ENCODE measurements at places on chromosomes 13 and 19.

GRCh38 chr19:11861301-11861700 is 12.8 kb downstream of the ZNF439 start:
- peaks cover 3% of the 10 kb centered on the region for H3K36me3 ChIP-seq
- DNase-seq: no peak
- no peak overlapping the region for H3K27ac ChIP-seq
- no peaks in the 10 kb centered on the region for H3K27me3 ChIP-seq
- H3K4me1 ChIP-seq: no peaks in the 10 kb centered on the region
- H3K4me3 ChIP-seq: no peak overlapping the region

- H3K36me3 ChIP-seq: no peaks in the 10 kb centered on the region
- H3K4me3 ChIP-seq: no peak overlapping the region
- no peaks in the 10 kb centered on the region for H3K4me1 ChIP-seq
- peaks cover 2% of the 10 kb centered on the region for H3K27me3 ChIP-seq
- no peak for DNase-seq
- H3K27ac ChIP-seq: no peak overlapping the region
Measured at GRCh38 chr13:86541461-86541860, 742.2 kb upstream of the SLITRK6 start.

DNA sequence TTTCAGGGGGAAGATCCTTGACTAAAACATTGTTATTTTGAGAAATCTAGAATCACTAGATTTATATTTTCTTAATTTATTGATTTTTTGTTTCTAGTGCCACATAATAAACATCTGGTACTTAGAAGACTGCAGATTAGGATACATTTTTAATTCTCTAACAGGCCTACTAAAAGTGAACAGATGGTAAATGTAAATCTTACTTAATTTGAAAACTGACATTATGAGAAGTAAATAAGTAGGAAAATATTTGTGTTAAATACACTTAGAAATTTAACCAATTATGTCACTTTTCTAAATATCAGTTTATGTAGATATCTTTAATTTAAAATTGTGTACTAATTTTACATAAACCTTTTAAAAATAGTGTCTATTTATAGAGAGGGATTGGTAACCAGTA is 2255.6 kb upstream of the PCDH20 start:
- DNase-seq: no peak
- H3K27ac ChIP-seq: no peak overlapping the region
- H3K36me3 ChIP-seq: no peaks in the 10 kb centered on the region

DNA sequence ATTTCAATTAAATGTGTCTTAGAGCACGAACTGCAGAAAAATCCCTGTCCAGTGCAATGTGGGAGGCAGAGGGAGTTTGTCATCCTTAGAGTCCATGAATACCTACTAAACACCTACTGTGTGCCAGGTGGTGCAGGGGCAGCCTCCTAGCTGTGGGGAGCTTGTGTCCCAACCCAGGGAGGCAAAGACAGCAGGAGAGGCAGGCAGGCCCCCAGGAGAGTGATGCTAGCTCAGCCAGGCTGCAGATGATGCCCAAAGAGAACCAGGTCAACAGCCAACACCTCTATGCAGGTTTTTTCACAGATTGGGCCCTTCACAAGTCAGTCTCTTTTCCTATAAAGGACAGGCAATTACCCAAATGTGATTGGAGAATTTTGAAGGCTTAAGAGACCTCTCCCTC is 108.2 kb upstream of the UQCRFS1 start:
- no peaks in the 10 kb centered on the region for H3K27me3 ChIP-seq
- H3K4me3 ChIP-seq: no peak overlapping the region

DNA sequence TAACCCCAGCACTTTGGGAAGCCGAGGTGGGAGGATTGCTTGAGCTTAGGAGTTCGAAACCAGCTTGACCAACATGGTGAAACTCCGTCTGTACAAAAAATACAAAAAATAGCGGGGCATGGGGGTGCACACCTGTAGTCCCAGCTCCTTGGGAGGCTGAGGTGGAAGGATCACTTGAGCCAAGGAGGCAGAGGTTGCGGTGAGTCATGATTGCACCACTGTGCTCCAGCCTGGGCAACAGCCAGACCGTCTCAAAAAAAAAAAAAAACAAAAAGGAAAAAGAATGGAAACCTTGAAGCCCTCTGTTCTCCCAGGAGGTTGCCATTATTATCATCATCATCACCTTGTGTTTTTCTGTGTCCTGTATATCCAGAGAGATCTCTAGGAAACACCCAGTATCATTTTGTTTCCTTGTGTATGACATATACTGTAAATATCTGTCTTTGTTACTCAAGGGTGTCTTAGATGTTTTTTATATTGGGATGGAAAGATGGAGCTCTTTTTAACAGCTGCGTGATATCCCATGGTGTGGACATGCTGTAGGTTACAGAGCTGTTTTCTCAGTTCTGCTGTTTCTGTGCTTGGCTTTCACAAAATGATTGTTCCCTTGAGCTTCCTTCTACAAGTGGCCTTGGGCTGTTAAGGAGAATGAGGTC is 11.8 kb downstream of the CHAF1A start:
- no peak overlapping the region for H3K27ac ChIP-seq
- peaks cover 3% of the 10 kb centered on the region for H3K36me3 ChIP-seq
- peaks cover 7% of the 10 kb centered on the region for H3K4me1 ChIP-seq
- H3K4me3 ChIP-seq: no peak overlapping the region

GRCh38 chr19:10888421-10888866 is 17.1 kb downstream of the CARM1 start:
- DNase-seq: no peak
- no peak overlapping the region for H3K4me3 ChIP-seq
- no peaks in the 10 kb centered on the region for H3K27me3 ChIP-seq
- H3K27ac ChIP-seq: no peak overlapping the region

DNA sequence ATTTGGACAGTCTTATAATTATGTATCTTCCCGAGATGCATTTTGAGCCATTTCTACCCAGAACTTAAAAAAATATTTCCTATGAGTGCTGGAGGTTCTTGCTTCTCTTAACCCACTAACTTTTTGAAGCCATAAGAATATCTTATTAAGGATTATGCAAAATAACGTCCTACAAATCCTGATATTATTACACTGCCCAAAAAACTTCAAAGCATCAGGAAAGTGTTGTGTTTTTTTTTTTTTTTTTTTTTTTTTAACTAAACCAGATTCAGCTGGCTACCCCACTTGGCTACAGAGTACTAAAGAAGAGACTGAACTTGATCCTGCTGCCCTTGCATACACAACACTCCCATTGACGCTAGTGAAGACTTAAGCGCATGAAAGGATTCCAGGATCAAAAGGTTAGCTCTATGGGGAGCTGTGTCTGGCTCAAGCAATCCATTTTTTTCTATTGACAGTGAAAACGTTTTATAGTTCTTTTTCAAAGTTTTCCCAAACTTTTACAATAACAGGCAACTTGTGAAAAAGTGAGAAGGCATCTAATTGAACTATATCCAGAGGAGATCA is 141.4 kb downstream of the KCNRG start:
- DNase-seq: no peak
- H3K27ac ChIP-seq: no peak overlapping the region
- H3K4me3 ChIP-seq: no peak overlapping the region
- H3K4me1 ChIP-seq: peaks cover 19% of the 10 kb centered on the region
- peaks cover 2% of the 10 kb centered on the region for H3K36me3 ChIP-seq
- H3K27me3 ChIP-seq: no peaks in the 10 kb centered on the region

DNA sequence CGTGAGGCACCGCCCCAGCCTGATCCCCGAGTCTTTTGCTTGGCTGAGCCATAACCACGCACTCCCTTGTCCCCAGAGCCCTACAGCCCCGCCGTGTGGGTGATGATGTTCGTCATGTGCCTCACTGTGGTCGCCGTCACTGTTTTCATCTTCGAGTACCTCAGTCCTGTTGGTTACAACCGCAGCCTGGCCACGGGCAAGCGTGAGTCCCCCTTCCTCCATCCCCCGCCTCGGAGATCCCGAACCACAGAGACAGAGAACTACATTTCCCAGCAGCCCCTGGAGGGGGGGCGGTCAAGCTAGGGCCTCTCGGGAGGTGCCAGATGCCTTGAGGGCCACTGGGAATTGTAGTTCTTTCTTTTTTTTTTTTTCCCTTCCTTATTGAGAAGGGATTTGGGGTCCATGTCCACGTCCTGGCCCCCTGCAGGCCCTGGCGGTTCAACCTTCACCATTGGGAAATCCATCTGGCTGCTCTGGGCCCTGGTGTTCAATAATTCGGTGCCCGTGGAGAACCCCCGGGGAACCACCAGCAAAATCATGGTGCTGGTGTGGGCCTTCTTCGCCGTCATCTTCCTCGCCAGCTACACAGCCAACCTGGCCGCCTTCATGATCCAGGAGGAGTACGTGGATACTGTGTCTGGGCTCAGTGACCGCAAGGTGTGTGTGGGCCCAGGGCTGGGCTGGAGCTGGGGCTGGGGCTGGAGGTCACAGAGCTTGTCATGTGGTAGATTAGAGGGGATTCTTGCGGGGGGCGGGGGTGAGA is 25.9 kb downstream of the GRIN2D start:
- peaks cover 3% of the 10 kb centered on the region for H3K36me3 ChIP-seq
- peaks cover 17% of the 10 kb centered on the region for H3K4me1 ChIP-seq
- H3K4me3 ChIP-seq: no peak overlapping the region
- no peak overlapping the region for H3K27ac ChIP-seq
- H3K27me3 ChIP-seq: no peaks in the 10 kb centered on the region
- DNase-seq: no peak

- no peaks in the 10 kb centered on the region for H3K4me1 ChIP-seq
- no peak for DNase-seq
- peaks cover 39% of the 10 kb centered on the region for H3K27me3 ChIP-seq
- H3K27ac ChIP-seq: no peak overlapping the region
- H3K4me3 ChIP-seq: no peak overlapping the region
Measured at GRCh38 chr19:41548954-41549688, 26.8 kb upstream of the CEACAM21 start.

- no peaks in the 10 kb centered on the region for H3K36me3 ChIP-seq
- no peak for DNase-seq
- no peak overlapping the region for H3K4me3 ChIP-seq
- no peaks in the 10 kb centered on the region for H3K4me1 ChIP-seq
- H3K27ac ChIP-seq: no peak overlapping the region
Measured at GRCh38 chr13:107642831-107643230, 572.5 kb downstream of the LIG4 start.

- no peaks in the 10 kb centered on the region for H3K27me3 ChIP-seq
- no peak overlapping the region for H3K4me3 ChIP-seq
- no peaks in the 10 kb centered on the region for H3K36me3 ChIP-seq
- H3K27ac ChIP-seq: no peak overlapping the region
- H3K4me1 ChIP-seq: no peaks in the 10 kb centered on the region
Measured at GRCh38 chr13:53023246-53023645, 5.4 kb upstream of the OLFM4 start.

DNA sequence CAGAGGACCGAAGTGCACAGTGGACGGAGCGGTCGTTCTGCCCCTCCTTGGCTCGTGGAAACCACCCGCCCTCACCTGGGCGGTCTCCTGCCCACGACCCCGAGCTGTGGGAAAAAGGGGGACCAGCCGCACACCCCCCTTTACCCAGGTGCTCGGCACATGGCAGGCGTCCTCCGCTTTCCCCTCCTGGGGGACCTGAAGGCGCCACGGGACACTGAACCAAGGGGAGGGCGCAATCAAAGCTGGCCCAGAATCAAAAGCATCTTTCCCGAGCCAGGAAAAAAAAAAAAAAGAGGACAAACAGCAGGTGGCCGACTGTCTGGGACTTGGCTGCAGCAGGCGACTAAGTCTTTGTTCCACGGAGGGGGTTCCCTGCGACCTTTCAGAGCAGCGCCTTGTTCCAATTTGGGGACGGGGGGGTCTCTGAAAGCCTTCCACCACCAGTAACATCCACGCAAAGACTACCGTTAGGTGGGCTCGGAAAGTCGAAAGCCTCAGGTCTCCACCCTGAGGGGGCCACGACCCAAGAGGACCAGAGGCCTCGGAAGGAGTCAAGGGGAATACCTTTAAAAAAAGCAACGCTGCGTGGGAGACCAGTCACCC is 1.1 kb downstream of the MBD3 start:
- H3K36me3 ChIP-seq: peaks cover 2% of the 10 kb centered on the region
- H3K4me3 ChIP-seq: peak overlapping the region; percentile 87
- H3K4me1 ChIP-seq: peaks cover 29% of the 10 kb centered on the region

GRCh38 chr19:15671237-15671821 is 1.6 kb upstream of the CYP4F12 start:
- no peak overlapping the region for H3K27ac ChIP-seq
- H3K4me3 ChIP-seq: no peak overlapping the region
- DNase-seq: no peak
- H3K4me1 ChIP-seq: no peaks in the 10 kb centered on the region
- H3K36me3 ChIP-seq: no peaks in the 10 kb centered on the region

DNA sequence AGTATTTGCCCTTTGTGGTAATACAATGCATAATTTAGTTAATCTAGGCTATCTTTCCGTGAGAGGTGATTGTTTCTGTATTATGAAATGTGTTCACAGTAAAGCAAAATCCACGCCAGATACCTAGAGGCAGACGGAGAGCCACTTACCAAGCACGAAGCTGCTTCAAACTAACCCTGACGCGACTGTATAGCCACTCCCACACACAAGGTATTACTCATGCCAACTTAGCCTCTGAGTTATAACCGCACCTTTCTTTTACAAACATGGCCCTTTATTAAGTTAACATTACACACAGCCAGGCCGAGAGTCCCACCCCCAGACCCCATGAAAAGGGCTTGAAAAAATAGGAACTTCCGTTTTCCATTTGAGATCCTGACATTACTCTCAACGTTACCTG is 185.7 kb downstream of the ABCC4 start:
- no peaks in the 10 kb centered on the region for H3K36me3 ChIP-seq
- H3K4me1 ChIP-seq: peaks cover 5% of the 10 kb centered on the region
- DNase-seq: no peak

GRCh38 chr19:56271151-56271550 is 1.4 kb upstream of the EDDM13 start:
- DNase-seq: no peak
- H3K27me3 ChIP-seq: no peaks in the 10 kb centered on the region
- peaks cover 3% of the 10 kb centered on the region for H3K36me3 ChIP-seq
- H3K4me1 ChIP-seq: peaks cover 6% of the 10 kb centered on the region

DNA sequence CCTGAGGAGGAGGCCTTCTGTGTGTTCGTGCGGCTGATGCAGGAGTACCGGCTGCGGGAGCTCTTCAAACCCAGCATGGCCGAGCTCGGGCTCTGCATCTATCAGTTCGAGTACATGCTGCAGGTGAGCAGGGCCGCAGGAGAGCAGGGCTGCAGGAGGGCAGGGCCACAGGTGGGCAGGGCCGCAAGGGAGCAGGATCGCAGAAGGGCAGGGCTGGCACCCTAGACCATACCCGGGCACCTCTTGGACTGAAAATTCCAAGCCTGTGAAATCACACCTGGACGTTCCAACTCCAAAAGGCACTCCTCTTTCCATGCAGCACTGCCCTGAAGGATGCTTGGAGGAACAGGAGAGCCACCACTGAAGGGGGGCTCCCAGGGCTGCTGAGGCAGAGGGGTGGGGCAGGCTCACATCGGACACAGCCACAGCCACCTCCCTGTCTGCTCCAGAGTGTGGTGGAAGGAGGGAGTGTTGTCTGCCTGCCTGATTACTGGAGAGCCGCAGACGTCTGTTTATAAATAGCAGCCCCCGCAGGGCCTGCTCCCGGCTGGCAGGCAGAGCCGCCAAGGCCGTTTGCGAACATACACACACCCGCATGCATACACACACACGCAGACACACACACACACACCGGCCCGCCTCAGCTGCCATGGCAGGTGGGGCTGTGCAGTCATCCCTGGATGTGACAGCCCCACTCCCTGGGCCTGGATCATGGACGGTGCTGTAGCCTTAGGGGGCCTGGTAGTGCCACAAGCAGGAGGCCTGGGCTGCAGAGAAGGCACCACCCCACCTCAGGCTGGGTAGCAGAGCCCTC is 20.2 kb downstream of the EVI5L start:
- no peak for DNase-seq
- no peak overlapping the region for H3K27ac ChIP-seq
- H3K4me1 ChIP-seq: peaks cover 3% of the 10 kb centered on the region

GRCh38 chr13:82747291-82747690 is 1135.0 kb downstream of the SLITRK1 start:
- H3K4me3 ChIP-seq: no peak overlapping the region
- peaks cover 41% of the 10 kb centered on the region for H3K4me1 ChIP-seq
- H3K36me3 ChIP-seq: no peaks in the 10 kb centered on the region

GRCh38 chr19:47512948-47513319 is 1.9 kb downstream of the NAPA start:
- H3K27me3 ChIP-seq: no peaks in the 10 kb centered on the region
- DNase-seq: no peak
- peaks cover 4% of the 10 kb centered on the region for H3K36me3 ChIP-seq
- peaks cover 56% of the 10 kb centered on the region for H3K4me1 ChIP-seq

Data from osteocyte (in vitro differentiated cells).